HTR-8/SVneo (cell line): ENCODE measurements at places on chromosomes 13 and 19.

DNA sequence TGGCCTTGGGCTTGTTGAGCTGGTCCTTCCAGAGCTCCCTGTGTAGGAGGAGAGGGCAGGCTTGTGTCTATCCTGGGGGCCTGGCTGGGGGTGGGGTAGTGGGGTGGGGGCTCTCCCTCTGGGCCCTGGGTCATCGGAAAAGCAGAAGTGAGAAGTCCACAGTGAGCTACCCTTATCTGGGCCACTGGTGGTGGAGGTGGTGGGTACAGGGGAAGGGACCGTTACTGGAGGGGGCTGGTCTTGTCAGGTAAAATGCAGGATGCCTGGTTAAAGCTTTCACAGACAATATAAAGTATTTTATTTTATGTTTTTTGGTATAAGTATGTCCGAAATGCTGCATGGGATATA lies 342 bp upstream of the SIGLEC10 start:
- no peak for DNase-seq

DNA sequence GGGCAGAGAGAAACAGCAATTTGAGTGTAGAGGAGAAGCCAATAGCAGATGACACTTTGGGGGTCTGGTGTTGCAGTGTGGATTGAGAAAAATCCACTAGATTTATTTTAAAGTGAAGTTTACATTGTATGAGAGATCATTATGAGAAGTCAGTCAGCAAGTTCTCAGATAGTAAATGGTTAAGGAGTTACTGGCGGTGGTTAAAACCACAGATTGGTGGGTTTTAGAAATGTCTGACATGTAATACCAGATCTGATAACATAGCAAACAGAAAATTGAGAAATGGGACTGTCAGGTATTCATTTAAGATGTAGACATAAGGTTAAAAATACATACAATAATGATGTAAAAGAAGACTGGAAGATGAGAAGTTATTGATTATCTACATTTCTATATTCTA lies 7.2 kb downstream of the ABHD13 start:
- DNase-seq = no peak

GRCh38 chr13:49502954-49503353 lies 7.2 kb downstream of the PHF11 start:
- no peak for DNase-seq

GRCh38 chr19:33266974-33267484 lies 35.3 kb downstream of the CEBPA start:
- no peak for DNase-seq

- no peak for DNase-seq
Measured at GRCh38 chr13:39563470-39563735, 39.6 kb downstream of the LHFPL6 start.

- DNase-seq = no peak
Measured at GRCh38 chr13:98997011-98997730, 19.3 kb upstream of the DOCK9 start.

GRCh38 chr13:113880651-113881611 lies 17.1 kb upstream of the GAS6 start:
- no peak for DNase-seq

GRCh38 chr13:99157046-99157445 lies 43.6 kb upstream of the UBAC2 start:
- DNase-seq = no peak

GRCh38 chr13:46389457-46390451 lies 2.7 kb upstream of the RUBCNL start:
- DNase-seq = no peak

DNA sequence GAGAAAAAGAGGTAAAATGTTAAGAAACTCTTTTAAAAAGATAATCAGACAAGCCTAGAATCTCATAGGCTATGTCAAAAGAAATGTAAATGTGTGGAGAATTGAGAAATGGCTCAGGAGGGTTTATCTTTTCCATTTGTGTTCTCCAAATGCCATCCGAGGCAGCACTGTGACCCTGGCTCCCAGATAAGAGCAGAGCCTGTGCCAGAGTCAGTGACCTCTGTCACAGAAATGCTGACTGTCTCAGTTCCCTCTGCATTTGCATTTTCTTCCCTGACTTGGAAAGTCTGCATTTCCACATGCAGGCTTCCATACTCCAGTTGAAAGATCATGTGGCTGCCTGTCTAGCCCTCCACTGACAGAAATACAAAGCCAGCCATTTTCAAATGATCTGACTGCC lies 42.0 kb downstream of the SERTM1 start:
- no peak for DNase-seq

- DNase-seq = peak; percentile 21
Measured at GRCh38 chr19:20247016-20247683, 80.1 kb downstream of the ZNF486 start.

DNA sequence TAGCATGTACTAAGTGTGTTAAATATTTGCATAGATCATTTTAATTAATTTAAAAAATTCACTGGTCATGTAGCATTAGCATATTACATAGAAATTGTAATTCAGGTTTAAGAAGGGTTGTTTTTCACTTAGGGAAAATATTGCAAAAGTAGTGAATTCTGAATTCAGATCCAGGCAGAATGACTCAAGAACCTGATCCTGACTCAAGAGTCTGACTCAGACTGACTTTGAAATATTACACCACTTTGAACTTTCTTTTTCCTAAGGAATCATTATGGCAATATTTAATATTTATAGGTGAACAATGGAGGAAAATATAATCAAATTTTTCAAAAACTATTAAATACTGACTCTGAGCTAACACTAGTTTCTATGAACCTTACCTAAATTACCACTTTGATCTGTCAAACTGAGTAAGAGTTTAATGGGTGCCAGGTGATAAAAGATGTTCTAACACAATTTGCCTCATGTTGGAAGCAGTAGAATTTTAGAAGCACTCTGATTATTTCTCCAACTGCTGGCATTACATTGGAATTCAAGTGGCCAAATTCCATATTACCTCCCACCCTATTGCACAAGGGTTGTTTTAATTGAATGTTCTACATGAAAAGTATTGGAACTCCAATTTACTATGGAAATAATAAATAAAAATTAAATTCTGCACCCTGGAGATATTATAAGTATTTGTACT lies 261.6 kb downstream of the SLITRK1 start:
- peak; percentile 3 for DNase-seq

- DNase-seq = no peak
Measured at GRCh38 chr19:54186934-54187381, 2.4 kb downstream of the MBOAT7 start.

DNA sequence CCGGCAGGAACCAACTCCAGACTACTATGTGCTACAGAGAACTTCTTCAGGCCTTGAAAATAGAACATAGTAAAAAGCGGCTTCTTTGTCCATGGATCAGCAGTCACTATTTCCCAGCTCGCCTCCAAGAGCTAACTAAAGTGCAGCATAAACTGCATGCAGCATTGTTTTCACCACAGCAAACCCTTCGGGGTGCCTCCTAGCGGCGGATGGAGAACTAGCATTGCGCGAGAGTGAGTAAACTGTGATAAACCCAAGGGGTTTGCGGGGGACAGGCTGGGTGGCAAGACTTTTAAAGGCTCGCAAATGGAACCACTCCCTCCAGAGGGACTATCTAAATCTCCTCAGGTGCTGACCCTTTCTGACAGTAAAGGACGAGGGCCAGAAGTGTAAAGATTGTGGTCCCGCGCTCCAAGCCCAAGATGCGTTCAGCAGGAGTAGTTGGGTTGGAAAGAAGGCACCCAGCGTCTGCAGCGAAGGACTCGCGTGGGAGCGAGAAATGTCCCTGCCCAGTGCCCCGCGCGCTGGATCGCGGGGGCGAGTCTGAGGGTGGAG lies 21.5 kb upstream of the SGCG start:
- DNase-seq = peak; percentile 44

DNA sequence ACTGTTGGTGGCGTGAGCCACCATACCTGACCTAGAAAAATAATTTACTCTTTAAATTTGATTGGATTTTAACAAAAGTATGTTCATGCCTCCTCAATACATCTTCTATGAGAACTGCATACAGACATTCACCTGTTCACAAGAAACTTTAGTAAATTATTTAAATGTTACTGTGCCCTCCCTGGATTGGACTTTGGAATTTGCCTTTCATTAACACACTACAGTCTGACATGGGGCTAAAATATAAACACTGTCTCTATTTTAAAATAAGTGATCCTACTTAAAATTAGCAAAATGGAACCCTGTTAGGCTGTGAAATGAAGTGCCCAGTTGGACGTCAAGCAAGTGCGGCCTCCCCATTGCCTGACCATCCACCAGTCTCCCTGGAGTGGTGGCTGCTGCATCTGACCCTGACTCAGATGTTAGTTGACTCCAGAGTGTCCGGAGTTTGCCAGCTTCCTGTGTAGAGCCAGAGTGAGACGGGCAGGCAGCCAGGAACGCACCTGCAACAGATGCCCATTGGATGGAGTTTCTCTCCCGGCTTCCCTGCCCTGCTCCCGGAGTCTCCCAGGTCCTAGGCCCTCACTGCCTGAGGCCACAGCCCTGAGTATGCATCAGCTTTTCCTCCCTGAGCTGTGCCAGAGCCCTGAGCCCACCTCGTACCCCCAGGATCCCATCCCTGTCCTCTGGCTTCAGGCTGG lies 45.9 kb upstream of the ATP11A start:
- DNase-seq = no peak

GRCh38 chr13:24043590-24044350 lies 116.8 kb upstream of the SPATA13 start:
- no peak for DNase-seq

DNA sequence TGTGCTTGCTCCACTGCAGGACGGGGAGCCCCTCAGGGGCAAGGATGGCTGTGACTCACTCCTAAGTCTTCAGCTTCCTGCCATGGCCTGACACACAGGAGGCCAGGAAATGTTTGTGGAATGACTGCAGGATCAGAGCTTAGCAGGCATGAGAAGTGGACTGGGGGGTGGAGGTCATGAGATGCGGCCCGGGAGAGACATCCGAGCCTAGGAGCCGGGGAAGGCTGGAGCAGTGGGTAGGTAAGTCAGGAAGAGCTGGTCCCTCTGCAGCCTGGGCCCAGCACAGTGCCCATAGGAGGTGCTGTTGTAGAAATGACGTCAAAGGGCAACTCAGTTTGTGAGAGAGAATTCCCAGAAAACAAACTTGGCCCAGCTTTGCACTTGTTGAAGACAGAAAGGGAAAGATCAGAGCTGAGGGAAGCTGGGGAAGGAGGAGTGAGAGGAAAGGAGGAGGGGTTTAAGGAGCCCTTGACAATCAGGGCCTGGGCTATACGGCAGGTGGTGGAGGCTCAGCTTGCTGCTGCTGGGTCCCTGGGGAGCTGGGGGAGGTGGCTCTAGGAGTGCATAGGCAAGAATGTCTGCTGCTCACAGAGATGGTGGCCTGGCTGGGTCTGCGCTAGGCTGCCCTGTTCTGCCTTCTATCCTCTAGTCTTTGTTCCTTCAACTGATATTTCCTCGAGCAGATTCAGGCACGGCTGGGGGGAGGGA lies 18.5 kb downstream of the POU2F2 start:
- peak; percentile 90 for DNase-seq

DNA sequence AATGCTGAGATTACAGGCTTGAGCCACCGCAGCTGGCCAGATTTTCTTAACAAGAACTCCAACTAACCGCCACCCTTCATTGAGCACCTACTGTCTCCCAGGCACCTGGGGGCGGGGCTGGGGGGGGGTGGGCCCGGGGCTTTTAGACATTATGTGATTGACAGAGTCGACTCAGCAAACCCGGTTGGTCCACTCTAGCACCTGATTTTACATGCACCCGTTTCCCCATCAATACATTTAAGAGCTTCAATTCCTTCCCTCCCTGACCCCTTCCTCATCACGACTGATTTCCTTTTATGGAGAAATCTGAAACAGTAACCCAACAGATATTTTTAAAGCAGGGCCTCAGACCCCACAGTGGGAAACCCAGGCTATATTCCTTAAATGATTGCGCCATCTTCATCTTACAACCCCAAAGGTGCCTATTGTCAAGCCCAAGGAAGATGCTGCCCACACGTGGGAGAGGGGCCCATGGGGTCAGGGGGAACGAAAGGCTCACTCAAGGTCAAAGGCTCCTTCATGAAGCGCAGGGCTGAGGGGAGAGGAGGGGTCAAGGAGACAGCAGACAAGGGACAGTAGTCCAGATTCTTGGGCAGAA lies 1.8 kb downstream of the INSR start:
- no peak for DNase-seq
